ENCODE measurements at places on chromosomes 3 and 15. TPM values are rescaled to one million over a fixed set of nuclear protein-coding genes. Genes with fewer than 3 reads are reported as not detected.

The DNAH12 gene
- total RNA-seq = not detected

The CP gene
- total RNA-seq = 0.53 TPM

DNA sequence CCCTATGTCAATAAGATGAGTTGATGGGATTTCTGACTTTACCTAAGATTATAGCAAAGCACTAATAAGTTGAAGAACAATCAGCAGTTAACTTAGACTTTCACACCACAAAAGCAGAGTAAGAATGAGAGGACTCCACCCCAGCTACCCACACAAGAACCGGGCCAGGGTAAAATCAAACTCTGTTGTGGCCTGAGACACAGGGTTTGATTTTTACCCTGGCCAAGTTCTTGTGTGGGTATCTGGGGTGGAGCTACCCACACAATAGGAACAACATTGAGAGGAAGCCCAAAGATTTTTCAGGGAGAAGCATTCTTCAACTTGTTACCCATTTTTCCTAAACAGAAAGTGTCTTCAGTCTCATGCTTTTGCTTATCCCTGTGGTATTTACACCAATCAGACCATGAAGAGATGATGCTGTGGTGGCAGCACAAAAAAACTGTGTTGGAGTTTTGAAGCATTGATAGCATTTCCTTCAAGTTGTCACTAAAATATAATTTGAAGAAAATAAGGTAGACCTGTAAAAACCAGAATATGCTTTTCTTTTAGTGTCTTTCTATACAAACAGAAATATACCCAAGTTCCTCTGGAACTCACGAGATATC lies 25.6 kb downstream of the CPOX start:
- DNase-seq = no peak

The AP3B2 gene
- total RNA-seq = 0.74 TPM

The GOLGA8J gene
- total RNA-seq = 0.16 TPM

The SUSD5 gene
- 3.0 TPM for total RNA-seq

DNA sequence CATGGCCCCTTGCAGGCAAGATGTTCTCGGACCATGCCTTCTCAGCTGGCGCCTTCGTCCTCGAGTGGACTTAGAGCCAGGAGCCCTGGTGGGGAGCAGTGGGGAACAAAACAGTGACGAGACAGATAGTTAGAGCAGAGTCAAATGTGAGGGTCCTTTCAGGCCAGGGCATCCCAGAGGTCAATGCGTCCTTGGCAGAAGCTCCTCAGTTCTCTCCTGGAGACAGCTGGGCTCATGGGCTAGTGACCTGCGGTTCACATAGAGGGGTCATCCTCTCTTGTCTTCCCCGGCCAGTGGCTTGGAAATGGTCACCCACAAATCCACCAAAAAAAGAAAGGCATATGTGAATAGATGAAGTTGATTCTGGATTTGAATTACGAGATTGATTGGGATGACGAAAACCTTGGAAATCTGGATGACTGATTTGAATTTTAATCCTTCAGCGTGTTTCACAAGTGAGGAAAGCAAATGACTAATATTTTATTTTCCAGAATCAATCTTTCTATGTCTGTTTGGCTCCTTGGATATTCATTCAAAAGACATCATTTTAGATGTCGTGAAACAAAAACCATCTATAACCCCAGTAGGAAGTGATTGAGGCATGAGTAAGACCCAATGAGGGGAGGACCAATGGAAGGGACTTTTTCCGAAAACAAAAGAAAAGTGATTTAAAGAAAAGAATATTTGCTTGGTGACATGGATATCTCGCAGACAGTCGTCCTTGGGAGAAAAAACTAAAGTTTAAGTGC lies 84.5 kb downstream of the ASB7 start:
- no peak for DNase-seq

- DNase-seq = no peak
These were observed 33.0 kb upstream of the BCL2A1 start for GRCh38 chr15:80003934-80004472.

GRCh38 chr15:64667736-64668161 lies 107.6 kb downstream of the RBPMS2 start:
- DNase-seq = no peak

GRCh38 chr3:48899273-48899672 lies 591 bp upstream of the SLC25A20 start:
- DNase-seq = no peak

DNA sequence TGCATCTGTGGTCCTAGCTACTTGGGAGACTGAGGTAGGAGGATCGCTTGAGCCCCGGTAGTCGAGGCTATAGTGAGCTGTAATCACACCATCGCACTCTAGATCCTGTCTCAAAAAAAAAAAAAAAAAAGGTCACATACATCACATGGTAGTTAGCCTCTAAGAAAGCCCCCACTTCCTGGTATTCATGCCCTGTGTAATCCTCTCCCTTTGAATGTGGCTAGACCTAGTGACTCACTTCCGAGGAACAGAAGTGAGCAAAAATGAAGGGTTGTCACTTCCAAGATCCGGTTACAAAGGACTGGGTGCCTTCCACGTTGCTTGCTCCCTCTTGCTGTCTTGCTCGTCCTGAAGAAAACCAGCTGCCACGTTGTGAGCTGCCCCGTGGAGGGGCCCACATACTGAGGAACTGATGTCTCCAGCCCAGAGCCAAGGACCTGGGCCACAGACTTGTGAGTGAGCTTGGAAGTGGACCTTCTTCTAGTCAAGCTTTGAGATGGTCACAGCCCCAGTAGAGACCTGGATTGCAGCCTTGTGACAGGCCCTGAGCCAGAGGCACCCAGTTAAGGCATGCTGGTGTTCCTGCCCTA lies 12.6 kb upstream of the LCTL start:
- DNase-seq = no peak

The TGM5 gene
- 0.21 TPM for total RNA-seq

The ZKSCAN7 gene
- 2.1 TPM for total RNA-seq

- no peak for DNase-seq
These were observed 170.0 kb downstream of the NR2F2 start for GRCh38 chr15:96500508-96500907.

- peak; percentile 69 for DNase-seq
These were observed 15.5 kb downstream of the TATDN2 start for GRCh38 chr3:10263646-10264363.

The ARPIN gene
- total RNA-seq = 4.4 TPM

The A4GNT gene
- not detected for total RNA-seq

DNA sequence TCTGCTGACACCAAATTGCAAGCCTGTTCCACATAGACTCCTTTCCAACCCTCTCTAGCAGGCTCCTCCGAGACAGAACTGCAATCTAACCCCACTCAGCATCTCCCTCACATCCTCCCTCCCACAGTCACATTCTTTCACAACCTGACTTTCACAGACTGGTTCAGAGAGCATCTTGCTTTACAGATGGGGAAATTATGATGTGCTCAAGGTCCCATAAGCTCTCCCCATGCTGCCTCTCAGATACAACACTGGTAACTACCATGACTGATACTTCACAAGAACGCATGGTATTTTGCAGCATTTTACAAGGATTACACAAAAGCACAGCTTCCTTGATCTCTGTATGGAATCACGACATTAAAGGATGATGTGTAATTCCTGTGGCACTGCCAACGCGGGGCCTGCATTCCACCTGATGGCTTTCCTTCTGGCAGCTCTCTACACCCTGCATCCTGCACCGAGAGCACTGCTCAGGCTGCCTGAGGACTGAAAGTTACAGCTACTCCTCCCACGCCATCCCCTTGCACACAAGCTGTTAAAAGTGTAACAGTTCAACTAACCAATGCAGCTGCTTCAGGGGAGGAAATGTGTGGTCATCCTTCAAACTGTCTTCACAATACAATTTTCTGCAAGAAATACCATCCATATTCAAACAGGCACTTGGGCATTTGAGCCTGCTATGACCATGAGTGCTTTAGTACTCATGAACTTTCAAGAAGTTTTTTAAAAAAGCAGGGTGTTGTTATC lies 27.6 kb downstream of the TBC1D2B start:
- no peak for DNase-seq

GRCh38 chr15:85412956-85413854 lies 32.8 kb downstream of the AKAP13 start:
- DNase-seq = peak; percentile 94

GRCh38 chr3:21750080-21750696 lies 822 bp downstream of the ZNF385D start:
- peak; percentile 3 for DNase-seq

DNA sequence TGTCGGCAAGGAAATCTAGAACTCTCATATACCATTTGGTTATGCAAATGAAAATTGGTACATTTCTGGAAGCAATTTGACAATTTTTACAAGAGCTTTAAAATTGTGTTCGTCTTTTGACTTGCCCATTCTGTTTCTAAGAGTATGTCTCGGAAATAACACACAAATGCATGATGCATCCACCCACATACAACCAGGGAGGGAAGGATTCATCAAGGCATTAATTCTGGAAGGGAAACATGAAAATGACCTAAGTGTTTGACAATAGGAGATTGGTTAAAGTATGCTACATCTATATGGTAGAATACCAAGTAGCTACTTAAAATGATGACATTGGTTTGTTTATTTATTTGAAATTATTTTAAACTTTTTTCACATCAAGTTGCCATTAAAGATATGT lies 58.6 kb downstream of the PIAS1 start:
- DNase-seq = no peak

- DNase-seq = no peak
These were observed 98.9 kb downstream of the RPLP1 start for GRCh38 chr15:69551391-69552056.

DNA sequence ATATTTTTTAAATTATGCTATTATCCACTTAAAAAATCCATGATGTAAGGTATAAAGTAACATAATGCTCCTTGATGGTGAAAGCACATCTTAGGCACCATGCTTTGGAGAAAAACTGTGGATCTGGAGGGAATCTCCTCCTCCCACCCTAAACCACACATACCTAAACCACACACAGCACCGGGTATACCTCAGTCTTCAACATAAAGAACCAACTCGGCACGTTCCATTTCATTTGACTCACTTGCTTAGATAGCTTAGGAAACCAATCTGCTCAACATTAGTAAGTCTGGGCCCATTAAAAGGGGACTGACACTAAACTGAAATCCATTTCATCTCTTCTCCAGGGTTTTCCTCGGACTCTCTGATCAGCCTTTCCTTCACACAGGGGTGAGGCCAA lies 945.7 kb upstream of the CFAP20DC start:
- no peak for DNase-seq

DNA sequence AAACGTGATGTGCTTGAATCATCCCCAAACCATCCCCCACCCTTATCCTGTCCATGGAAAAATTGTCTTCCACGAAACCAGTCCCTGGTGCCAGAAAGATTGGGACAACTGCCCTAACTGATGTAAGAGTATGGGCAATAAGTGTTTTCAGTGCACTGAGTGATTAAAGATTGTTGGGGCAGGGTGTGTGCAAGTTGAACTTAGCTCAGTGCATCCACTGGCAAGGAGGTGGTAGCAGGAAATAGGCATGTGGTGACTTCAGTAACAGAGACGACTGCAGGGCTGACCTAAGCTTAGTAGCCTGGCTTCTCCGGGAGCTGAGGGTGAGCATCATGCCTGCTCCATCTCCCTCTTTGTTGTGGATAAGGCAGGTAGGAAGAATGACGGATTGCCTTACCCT lies 27.5 kb downstream of the PAQR9 start:
- DNase-seq = no peak

GRCh38 chr3:9409981-9410854 lies 12.8 kb downstream of the SETD5 start:
- DNase-seq = no peak

GRCh38 chr3:15858547-15859506 lies 61.0 kb upstream of the ANKRD28 start:
- peak; percentile 17 for DNase-seq

GRCh38 chr15:82108489-82109078 lies 62.8 kb upstream of the MEX3B start:
- peak; percentile 69 for DNase-seq

The FBN1 gene
- 3.2 TPM for total RNA-seq

The SLC28A1 gene
- not detected for total RNA-seq

DNA sequence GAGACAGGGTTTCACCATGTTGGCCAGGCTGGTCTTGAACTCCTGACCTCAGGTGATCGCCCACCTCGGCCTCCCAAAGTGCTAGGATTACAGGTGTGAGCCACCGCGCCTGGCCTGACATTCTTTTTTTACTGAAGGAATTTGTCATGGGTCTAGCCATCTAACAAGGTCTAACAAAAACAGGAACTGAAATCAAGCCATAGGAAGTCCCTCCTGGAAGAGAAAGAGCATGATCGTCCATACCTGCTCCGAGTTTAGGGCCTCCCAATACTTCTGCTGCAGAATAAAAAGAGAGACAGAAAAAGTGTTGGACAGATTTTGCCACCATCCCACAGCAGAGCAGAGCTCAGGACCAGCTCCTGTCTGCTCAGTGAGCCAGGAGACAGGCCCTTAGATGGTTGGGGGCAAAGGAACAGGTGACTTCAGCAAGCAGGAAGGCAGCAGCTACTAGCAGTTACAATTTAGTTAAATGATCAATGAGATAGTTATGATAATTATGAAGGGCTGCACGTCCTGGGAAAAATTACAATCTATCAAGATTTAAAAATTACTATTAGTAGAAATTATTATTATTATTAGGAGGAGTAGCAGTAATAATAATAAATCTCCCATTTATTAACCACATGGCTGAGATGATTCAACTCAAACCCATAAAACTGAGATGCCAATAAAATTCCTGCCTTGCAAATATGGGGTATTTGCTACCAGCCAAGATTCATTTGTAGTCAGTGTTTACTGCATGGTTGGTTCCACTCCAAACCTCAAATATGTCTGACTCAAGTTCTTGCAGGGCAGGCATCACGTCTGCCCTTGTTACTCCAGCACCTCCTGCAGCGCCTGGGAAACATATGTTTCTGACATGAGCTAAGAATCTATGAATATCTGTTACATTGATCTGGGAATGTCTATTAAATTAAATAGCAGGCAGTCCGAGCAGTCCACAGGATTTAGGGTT lies 40.1 kb downstream of the TMEM44 start:
- DNase-seq = peak; percentile 87

DNA sequence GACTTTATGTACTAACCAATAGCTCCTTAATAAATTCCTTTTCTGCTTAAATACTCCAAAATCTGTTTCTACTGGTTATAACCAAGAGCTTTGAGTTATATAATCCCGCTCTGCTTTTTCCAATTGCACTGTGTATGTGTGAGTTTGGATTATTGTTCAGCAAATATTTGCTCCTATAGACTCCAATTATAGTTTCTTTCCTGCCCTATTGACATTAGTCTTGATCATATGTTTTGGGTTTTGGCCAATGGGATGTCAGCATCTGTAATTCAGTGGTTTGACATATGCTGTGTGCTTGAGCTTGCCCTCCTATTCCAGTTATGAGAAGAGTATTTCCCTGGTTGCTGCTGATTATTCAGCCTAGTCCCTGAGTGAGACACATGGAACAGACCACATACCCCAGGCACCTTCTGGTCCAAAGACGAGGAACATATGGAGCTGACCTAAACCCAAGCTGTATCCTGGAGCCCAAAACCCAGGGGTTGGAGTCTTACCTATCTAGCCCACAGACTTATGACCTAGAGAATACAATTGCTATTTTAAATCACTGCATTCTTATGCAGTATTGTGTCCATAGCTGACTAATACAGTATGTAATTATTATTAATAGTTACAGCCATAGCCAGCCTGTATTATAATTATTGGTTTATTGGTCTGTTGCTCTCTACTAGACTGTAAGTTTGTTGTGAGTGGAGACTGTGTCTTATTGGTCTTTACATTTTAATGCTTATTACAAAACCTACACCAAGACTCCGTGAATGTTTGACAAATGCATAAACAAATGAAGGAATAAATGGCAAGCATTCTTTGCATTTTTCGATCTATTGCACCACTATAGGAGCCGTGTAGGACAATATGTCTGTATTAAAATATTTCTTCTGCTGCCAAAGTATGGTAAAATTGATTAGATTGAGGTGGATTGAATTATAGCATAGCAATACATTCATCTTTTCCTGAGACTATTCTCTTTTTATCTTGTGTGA lies 11.7 kb upstream of the ZNF280D start:
- no peak for DNase-seq

GRCh38 chr15:65824031-65824743 lies 32.1 kb upstream of the DENND4A start:
- peak; percentile 88 for DNase-seq

The CYP1A1 gene
- 5.7 TPM for total RNA-seq

All from SK-MEL-5 (cell line).